Stimulated activated CD4-positive, alpha-beta T cell treated with anti-CD3 and anti-CD28 coated beads, Interleukin-2, amount 100 ng/mL, for 4 hours (primary cell): ENCODE measurements at places on chromosomes 7 and 10.

DNA sequence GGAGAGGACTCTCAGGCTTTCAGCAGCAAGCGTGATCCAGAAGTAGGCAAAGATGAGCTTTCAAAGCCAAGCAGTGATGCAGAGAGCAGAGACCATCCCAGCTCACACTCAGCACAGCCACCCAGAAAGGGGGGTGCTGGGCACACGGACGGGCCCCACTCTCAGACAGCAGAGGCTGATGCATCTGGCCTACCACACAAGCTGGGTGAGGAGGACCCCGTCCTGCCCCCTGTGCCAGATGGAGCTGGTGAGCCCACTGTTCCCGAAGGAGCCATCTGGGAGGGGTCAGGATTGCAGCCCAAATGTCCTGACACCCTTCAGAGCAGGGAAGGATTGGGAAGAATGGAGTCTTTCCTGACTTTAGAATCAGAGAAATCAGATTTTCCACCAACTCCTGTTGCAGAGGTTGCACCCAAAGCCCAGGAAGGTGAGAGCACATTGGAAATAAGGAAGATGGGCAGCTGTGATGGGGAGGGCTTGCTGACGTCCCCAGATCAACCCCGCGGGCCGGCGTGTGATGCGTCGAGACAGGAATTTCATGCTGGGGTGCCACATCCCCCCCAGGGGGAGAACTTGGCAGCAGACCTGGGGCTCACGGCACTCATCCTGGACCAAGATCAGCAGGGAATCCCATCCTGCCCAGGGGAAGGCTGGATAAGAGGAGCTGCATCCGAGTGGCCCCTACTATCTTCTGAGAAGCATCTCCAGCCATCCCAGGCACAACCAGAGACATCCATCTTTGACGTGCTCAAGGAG lies 95.5 kb downstream of the TACC2 start:
- DNase-seq, result no peak

DNA sequence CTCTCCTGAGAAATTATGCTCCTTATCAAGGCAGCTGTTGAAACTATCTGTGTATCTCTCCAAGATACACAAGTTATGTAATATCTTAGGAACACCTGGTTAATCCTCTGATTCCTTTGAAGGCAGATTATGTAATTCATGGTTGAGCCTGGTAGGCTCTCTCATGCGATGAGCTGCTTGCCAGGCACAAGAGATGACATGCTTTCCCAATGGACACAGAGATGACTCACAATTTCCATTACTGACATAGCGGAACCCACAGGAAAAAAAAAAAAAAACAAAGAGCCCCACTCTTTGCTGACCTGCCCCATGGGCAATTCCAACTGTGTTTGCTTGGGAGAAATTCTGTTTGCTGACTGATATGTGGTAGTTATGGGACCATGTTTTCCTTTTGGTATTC lies 736.4 kb upstream of the PHF14 start:
- DNase-seq, result no peak

DNA sequence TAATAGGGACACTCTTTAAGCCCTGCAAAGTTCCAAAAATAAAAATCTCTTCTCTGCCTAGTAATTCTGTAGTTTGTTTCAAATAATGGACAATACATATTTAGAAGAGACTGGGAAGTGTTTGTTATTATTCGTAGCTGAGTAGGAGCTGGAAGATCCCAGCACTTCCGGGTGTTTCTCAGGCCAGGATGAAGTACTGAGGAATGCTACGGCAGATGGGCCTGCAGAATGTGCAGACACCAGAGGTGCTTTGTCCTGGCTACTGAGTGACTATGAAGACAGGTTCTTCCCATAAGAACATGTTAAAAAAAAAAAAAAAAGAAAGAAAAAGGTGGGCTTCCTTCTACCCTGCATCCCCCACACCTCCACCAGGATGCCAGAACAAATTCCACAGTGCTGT lies 36.1 kb downstream of the ETV1 start:
- no peak for DNase-seq

- no peak for DNase-seq
These were observed 9.2 kb upstream of the SFRP5 start for GRCh38 chr10:97780841-97781617.

GRCh38 chr10:88755753-88756152 lies 4.1 kb upstream of the LIPN start:
- DNase-seq, result no peak

DNA sequence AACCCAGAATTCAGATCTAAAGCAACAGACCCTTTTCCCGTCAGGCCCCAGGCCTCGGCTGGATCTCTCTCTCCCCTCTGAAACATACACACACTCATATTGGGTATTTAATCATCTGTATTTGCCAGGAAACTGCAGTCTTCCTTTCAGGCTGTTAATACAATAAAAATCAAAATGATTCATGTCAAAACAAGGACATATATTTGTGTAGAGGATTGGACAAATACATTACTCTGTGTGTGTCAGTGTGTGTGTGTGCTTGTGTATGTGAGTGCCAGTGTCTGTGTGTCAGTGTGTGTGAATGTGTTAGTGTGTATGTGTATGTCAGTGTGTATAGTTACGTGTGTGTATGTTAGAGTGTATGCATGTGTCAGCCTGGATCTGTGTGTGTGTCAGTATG lies 90.8 kb downstream of the JCAD start:
- no peak for DNase-seq

DNA sequence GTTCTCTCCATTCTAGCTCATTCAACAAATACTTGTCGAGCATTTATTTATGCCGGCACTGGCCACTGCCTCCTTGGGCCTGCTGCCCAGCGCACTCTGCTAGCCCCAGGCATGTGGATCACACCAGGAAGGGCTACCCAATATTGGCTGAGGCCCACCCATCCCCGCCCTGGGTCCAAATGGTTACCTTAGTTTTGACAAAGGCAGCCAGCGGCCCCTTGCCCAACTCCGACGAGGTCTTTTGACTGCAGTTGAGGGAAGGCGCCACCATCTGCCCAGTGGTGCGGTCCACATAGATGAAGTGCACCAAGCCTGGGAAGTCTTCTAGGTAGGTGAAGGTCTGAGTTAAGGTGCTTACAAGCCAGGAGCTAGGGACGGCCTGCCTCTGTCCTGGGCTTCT lies 7.2 kb upstream of the PYROXD2 start:
- DNase-seq, result no peak

GRCh38 chr10:69829775-69830174 lies 28.1 kb downstream of the COL13A1 start:
- DNase-seq, result no peak

GRCh38 chr7:50068026-50068425 lies 25.0 kb downstream of the ZPBP start:
- DNase-seq, result no peak

DNA sequence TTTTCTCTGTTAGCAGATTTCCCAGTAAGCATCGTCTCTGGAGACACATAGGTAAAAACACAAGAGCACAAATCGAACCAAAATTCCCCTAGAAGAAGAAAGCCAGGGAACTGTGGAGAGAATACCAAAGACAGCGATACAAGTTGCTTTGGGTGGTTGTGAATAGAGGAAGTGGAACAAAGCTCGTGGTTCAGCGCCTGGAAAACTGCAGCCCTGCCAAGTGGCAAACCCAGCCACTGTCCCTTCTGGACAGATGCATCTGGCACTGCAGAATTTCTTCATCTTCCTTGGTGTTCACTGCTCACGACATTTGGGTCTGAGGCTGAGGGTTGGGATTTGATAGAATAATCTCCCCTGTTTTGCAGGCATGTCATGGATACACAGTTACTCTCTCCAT lies 733.8 kb downstream of the PARD3 start:
- DNase-seq, result no peak

GRCh38 chr10:101607124-101607523 lies 19.0 kb downstream of the DPCD start:
- DNase-seq, result no peak

DNA sequence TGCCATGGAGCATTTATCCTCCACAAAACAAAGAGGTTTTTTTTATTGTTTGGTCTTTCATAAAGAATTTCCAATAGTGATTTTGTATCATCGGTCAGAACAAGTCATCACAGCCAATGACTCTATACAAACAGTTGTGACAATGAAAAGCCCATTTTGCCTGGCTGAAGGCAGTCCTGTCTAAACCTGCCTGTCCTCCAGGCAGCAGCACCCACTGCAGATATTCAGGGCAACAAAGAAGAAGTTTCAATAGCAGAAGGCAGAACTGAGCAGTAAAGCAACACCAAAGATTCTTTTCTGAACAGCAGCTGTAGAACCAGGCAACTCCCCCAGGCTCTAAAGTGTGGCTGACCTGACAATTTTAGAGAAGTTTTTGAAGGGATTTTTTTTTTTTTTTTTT lies 169.4 kb downstream of the FGFR2 start:
- DNase-seq, result no peak

DNA sequence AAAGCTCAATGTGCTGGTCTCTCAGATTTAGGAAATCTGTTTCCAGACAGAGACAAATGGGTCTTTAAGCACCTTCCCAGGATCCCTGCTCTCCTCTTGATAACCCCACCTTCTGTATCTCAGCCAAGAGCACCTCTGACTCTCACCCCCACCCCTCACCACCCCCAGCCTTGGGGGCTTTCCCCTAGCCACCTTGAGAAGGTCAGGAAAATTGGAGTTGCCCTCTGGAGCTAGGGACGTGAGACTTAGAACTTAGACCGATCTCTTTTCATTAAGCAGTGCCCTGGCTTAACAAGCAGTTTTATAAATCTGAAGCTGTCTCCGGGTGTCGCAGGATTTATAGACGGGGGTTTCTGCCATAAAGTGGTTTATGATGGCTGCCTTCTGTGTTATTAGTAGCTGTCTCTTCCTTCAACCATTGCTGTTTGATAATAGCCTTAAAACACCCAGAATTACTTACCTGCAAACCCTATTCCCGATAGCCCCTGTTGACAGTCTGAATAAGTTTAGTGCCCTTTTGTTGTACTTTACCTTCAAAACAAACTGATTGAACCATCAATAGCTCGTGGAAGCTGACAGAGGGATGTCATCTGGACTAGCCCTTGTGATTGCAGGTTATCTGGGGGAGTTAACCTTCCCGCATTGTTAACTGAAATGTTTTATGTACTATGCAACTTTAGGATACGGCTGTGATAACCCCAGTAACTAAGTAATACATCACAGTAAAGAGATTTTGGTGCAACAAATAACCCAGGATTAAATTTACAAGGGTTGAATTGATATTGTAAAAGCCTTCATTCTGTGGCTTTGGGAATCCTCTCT lies 621.5 kb downstream of the LRMDA start:
- DNase-seq, result no peak

DNA sequence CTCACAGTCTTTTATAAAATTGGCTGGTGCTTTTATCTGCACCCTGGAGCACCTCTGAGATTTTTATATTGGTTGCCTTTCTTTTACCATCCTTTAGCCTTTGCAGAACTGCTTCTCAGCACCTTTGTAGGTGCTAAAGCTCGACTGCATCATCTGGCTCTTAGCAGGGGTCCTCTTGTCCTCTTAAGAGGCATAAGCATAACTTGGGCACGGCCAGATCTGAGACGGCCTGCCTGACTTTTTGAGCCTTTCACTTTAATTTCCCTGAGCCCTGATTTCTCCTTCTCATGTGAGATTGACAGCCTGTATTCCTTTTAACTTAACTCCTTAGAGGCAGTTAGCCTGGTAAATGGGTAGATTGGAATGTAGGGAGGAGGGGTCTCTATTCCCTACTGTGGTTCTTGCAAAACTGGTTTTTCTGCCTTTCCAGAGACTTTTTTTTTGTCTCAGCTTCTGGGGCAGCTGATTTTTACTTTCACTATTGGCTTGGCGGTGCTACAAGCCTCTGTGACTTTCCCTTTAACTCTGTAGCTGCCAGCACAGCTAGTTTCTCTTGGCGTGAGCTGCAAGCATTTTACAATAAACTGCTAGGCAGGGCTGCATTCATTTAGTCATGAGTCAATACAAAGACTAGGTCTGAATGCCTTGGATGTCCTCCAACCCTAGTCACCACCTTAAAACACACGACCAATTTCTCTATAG lies 24.0 kb downstream of the ZPBP start:
- no peak for DNase-seq

- DNase-seq, result no peak
These were observed 3.5 kb upstream of the GDF2 start for GRCh38 chr10:47318706-47319105.

GRCh38 chr10:103759100-103759781 lies 96.1 kb downstream of the SH3PXD2A start:
- no peak for DNase-seq

GRCh38 chr10:7054915-7055314 lies 355.9 kb downstream of the SFMBT2 start:
- no peak for DNase-seq

- DNase-seq, result no peak
These were observed 6.3 kb downstream of the ZNF503 start for GRCh38 chr10:75395066-75395931.
